ENCODE measurements at places on chromosomes 11 and 22.

DNA sequence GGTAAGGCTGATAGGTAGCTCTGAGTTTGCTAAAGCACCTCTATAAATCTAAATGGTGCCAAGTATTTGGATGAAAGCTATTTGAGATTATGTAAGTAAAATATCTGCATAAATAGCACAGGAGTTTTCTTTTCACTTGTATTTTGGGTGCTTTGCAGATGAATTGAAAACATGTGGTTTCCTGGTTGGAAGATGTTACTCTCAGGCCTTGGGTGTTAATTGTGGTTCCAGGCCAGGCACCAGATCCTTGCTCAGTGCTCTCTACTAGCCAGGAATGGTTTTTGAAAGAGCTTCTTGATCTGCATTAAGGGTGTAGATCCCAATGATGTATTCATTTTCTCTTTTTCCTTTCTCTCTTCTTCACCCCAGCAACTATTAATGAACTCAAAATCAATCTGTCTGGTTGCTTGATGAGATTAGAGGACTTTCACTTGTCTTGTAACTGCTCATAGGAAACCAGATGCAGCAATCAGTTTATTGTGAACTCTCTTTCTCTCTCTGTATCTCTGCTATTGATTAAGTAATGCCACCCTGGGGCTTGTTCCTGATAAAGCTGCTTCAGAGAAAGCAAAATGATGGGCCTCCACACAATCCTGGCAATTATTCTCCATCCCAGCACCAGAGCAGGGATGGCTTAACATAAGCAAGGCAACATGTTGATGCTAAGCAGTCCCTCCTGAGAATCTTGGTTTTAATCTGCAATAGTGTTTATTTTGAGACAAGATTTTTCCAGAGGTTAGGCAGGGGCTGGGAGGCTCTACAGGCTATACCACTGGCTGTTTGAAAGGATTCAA, 147.0 kb upstream of the NTM start:
- no peak for DNase-seq

DNA sequence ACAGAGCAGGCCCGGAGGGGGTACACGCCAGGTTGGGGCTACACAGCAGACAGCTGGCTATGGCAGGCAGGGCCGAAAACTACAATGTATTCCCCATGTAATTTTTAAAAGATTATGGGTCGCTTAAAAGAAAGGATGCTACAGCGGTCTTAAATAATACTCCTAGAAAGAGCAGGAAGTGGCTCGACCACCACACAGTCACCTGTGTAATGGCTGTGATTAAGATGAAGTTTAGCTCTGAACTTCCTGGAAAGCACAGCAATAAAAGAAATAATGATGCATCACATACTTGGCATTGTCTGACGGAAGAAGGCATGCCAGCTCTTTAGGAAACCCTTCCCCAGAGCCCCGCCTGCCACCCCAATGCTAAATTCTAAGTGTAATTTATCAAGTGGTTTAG, 32.6 kb downstream of the WNT11 start:
- no peak for DNase-seq

DNA sequence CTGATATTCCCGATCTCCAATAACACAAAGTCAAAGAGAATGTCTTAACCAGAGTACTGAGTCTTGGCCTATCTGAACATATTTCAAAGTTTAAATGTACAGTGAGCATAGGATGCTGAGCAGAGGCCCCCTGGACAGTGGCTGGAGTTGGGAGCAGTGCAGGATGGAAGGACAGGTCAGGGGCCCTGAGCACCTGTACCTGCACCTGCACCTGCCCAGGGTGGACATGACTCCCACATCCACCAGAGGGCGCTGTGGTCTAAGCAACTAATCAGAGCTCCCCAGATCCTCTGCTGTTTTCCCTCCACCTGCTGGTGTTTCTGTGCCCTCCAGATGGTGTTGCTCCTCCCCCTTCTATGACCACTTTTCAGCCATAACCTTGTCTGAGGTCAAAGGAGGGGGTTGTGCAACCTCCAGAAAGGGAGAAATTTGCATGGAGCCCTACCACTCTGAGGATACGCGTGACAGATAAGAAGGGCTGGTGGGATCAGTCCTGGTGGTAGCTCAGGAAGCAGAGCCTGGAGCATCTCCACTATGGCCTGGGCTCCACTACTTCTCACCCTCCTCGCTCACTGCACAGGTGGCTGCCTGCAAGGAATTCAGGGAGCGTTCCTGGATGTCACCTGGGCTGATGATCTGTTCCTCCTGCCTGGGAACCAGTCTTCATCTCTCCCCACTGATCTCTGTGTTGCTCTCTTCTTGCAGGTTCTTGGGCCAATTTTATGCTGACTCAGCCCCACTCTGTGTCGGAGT, 49.1 kb upstream of the VPREB1 start:
- no peak for DNase-seq

- DNase-seq: no peak
Measured at GRCh38 chr11:44304091-44305025, 5.6 kb downstream of the ALX4 start.

GRCh38 chr11:15035283-15035682, 38.1 kb upstream of the CALCB start:
- no peak for DNase-seq

DNA sequence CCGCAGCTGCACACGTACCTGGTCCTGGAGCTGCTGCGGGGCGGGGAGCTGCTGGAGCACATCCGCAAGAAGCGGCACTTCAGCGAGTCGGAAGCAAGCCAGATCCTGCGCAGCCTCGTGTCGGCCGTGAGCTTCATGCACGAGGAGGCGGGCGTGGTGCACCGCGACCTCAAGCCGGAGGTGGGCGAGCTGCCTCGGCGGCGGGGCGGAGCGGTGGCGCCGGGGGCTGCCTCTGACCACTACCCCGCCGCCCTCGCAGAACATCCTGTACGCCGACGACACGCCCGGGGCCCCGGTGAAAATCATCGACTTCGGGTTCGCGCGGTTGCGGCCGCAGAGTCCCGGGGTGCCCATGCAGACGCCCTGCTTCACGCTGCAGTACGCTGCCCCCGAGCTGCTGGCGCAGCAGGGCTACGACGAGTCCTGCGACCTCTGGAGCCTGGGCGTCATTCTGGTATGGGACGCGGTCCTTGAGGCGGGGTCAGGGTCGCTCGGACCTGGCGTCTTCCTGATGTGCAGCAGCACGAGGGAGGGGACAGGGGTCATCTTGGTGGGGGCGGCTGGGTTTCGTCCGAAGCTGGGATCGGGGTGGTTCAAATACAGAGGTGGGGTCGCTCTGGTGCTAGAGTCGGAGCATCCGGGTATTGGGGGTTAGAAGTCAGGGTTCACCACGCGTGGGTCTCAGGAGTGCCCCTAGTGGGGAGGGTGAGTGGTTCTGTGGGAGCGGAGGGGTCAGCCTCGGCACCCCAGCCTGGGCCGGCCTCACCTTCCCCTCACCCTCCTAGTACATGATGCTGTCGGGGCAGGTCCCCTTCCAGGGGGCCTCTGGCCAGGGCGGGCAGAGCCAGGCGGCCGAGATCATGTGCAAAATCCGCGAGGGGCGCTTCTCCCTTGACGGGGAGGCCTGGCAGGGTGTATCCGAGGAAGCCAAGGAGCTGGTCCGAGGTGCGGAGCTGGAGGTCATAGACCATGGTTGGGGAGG, 10.8 kb downstream of the RPS6KA4 start:
- DNase-seq: no peak

DNA sequence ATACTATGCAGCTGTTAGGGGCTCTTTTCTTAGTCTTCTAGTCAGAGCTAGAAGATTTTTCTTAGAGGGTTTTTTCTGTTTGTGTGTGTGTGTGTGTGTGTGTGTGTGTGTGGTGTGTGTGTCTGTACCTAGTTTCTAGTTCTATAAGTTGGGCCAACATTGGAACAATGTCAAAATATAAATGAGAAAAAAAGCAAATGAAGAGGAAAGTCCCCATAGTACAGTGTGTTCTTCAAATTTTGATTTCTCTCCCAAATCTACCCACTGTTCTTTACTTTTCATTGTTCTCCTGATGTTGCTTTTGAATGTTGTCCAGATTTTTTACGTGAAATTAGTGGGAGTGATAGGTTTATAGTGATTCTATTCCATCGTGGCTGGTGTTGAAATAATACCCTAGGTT, 2153.4 kb upstream of the RAG2 start:
- DNase-seq: no peak
